ENCODE measurements at places on chromosomes 3 and 15.

DNA sequence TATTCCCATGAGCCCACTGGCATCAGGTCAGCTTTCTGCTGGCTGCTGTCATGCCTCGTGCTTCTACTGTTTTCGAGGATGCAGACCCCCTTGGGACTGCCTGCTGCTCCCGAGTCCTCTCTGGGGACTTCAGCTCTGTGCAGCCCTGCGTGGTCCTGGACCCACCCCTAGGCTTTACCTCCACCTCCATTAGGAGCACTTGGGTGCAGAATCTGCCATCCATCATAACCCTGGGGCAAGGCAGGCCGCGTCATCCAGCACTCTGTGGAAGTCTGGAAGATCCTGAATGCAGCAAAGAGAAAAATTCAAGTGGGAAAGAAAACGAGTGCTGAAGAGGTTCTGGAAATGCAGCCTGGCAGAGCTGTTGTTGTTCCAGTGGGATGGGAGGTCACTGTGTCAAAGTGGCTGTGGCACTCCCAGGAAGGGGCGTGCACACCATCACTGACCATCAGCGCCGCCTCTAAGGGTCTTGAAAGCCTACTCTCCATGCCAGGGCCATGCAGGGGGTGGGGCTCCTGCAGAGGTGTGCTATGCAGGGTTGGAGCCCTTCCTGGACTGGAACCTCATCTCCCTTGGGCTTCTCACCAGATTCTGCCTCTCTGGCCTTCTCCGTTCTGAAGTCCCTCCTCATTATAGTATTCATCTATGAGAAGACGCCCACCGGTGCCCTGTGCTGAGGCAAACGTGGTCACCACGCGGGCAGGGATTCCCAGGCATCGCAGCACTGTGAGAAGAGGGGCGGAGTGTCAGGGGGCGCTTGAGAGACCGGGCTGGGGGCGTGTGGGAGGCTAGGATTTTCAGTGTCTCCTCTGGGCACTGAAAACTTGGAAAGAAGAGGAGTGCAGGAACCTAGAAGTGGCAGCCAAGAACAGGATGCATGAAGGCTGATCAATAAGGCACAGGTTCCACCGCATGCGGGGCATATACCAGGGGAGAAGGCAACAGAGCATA, 12.5 kb downstream of the EPB42 start:
- no peak for DNase-seq

GRCh38 chr3:193809106-193809505, 216.1 kb downstream of the OPA1 start:
- DNase-seq = no peak

DNA sequence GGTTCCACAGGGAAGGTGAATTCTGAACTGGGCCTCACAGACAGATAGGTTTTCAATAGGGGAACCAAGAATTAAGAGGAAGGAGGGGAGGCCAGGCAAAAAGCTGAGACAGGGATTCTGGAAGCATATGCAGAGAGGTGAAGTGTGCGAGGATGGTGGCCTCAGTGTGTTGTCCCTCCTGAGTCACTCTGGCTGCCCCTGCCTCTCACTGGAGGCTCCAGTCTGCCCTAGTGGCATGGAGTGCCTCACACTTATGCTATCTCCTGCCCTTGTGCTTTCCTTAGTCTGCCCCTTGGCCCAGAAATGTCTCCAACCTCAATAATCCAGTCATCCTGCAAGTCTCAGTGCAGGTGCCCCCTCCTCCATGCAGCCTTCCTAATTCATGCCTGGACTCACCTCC, 32.2 kb upstream of the RBP1 start:
- DNase-seq = no peak

DNA sequence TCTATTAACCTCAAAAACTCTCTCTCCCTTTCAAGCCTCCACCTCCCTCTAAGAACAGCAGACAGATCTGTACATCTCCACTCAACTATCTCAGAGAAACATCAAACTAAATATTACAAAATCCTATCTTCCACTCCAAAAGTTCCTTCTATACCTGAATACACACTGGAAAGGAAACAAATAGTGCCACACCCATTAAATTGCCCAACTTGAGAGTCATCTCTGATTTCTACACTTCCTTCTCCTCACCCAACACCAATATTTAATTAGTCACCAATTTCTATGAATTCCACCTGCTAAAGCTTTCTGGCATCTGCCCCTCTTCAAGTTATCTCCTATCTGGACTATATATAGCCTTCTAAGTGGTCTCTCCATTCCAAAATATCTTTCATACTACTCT, 65.8 kb downstream of the PEAK1 start:
- no peak for DNase-seq

DNA sequence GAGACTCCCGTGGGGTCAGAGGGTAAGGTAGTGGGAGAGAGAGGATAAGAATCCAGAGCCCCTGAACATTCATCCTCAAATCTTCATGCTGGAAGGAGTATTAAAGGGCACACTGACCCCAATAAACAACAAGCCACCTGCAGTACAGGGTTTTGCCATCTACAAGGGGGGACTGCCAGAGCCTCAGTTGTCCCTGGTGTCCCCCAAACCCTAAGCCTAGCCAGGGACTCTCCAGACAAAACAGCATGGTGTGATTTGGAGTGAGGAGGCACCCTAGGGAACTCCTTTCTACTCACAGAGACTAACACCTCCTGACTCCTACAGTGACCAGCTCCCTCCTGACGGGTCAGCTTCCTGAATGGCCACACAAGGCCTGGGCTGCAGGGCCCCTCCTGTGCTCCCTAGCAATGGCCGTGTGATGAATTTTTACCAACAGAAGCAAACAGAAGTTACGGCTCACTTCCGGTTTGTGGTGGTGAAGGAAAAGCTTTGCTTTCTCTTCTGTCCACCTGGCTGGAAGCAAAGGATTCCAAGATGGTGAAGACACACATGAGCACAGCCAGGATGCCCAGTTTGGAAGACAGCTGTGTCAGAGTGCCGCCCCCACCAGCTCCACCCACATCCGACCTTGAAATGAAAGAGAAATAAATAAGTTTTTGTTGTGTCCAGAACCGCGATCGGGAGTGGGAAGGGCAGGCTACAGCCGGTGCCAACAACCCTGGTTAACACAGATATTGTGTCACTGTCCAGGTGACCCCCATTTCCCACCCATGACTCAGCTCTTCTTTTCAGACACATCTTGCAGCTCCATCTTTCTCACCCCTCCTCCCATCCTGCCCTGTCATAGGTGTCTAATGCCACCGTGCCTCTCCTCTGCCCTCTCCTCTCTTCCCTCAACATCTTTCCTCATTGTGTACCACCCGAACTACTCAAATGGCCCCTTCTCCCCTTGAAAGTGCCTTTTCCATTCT, 69.6 kb upstream of the ATP13A3 start:
- peak; percentile 52 for DNase-seq

GRCh38 chr15:71304681-71305080, 189.4 kb downstream of the THSD4 start:
- no peak for DNase-seq

DNA sequence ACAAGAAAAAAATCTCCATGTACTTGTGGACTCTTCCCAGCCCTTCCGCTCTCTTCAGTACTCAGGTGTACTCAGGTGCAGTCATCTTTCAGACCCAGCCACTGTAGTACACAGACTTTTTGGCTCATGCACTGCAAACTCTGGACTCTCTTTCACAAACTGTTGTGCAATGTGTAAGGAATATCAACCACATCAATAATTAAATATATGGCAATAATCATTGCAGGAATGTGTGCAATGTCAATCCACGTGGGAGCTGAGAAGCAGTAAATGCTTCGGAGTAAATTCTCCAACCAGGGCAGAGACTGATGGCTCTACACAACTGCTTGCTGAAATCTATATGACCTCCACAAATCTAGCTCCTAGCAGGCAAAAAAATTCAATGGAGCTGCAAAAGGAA, 287.3 kb upstream of the COL8A1 start:
- no peak for DNase-seq

DNA sequence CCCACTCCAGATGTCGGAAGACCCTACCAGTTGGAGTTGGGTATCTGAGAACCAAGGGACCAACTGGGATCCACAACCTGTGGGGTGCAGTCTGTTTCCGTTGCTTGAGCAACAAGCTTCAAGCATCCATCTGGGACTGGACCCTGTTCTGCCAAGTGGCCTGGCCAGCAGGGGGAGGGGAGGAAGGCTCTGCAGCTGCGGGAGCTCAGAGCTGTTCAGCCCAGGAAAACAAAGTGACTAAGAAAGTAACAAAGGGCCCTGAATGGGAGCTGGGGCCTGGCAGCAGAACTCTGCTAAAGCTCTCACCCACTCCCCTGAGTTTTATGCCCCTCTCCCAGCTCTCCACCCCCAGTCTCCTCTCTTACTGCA, 2.7 kb downstream of the TYRO3 start:
- no peak for DNase-seq

DNA sequence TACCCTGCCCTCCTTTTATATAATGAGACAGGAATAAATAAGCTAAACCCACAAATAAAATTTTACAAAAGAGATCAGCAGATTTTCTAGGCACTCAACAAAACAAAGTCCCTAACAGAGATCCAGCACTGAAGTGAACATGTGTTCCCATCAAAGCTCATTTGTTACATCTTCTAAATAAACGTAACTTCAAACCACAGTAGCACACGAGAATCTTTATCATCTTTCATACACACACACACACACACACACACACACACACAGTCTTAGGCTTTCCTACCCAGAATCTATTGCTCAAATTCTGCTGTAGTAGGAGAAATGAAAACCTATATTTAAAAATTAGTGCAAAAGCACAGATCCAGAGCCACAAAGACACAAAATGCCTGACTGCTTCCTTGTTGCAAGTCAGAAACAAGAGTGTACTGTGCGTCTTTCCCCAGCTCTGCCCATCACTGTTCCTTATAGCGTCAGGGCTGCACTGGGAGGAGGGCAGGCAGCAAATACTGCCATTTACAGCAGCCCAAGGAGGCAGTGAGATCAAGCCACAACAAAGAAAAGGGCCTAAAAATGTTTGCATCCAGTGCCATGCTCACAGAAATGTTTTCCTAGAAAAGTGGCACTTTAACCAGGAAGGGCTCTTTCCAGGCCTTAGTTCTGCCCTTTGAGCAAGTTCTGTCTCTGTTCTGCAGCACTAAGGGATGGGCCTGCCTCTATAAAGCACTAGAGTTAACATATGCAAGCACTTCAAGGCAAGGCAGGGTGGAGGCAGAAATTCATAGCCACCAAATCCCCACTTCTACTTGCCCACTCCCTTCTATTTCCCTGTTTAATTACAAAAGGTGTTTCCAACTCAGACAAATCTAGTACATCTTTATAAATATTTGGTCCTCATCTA, 6.0 kb downstream of the IP6K1 start:
- no peak for DNase-seq

- DNase-seq = no peak
These were observed 23.0 kb downstream of the HES1 start for GRCh38 chr3:194158942-194159439.

- DNase-seq = no peak
These were observed 27.1 kb upstream of the AP4E1 start for GRCh38 chr15:50881121-50882048.

DNA sequence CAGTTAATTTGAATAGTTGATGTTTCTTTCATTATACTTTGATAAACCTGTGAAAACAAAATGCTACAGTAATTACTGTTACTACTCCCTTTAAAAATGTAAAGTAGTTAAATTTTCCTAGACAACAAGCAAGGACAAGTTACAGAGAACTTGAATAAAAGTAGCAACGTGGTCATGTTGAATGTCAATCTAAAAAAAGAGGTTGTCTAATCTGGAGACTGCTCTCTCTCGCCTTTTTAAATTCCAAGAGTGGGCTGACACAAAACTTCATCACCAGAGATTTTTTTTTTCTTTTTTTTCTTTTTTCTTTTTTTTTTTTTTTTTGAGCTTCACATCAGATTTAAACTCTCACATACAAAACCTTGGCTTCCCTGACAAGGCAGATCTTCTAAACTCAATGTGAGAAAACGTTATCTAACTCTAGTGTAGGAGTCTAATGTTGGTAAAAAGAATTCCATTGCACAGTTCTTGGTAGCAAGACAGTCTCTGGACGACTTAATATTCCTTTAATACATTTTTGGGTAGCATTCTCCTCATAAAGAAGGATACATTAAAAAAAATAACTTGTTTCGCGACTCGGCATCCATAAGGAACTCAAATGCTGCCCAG, 4.1 kb downstream of the FOXP1 start:
- DNase-seq = no peak

DNA sequence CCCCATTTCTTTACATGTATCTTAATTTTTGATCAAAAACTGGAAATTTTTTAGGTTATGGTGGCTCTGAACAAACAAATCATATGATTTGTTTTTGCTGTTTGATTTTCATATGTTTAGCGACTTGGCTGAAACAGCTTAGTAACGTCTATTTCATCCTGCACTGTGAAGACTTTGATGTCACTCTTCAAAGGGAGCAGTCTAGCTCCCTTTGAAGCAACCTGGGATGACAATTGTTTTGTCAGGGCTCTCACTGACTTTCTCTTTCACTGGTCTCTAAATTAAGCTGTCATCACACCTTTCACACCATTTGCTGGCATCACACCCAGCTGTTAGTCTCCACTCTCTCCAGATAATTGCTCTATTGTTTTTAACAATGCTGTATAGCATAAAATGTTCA, 896.9 kb downstream of the IGSF11 start:
- no peak for DNase-seq

DNA sequence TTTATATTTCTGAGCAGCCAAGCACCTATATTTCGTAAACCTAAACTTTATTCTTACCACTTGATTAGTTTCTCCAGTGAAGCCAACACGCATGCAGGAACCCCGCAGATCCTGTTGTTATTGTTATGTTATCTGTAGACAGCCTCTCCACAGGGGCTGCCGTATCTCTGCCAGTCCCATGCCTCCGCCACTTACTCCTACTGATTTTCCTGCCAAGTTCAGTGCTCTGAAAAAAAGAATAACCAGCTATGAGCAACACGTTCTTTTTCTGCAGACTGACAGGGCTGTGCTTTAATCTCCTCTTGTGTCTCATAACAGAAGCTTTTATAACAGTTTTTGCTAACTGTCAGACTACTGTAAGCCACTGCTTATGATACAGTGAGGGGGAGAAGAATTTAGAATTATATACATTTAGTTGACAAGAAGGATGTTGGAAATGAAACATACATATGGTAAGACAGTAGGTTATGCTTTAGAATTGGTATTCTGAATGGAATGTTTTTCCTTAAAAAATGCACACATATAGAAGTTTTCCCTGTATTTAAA, 347.4 kb downstream of the SI start:
- DNase-seq = no peak

- DNase-seq = no peak
These were observed 120.7 kb upstream of the STAC start for GRCh38 chr3:36259580-36259979.

DNA sequence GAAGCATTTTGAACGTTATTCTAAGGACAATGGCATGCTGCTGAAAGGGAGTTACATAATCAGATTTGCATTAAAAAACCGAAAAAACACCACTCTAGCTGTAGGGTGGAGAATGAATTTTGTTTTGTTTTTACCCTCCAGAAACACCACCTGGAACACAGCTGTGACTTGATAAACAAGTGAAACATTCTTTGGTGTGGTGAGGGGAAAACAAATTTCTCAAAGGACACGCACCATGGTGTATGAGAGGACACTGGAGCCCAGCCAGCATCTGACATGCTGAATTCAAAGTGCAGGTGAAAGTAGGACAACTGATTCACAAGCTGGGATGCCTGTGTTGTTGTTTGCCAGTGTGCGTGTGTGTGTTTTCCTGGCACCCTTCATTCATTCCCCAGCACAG, 554.5 kb upstream of the TBL1XR1 start:
- no peak for DNase-seq

- no peak for DNase-seq
These were observed 12.0 kb upstream of the CTXND1 start for GRCh38 chr15:80264031-80264430.

- no peak for DNase-seq
These were observed 391.2 kb upstream of the NECTIN3 start for GRCh38 chr3:110680450-110680849.
